ENCODE measurements at places on chromosomes 11 and 22.

GRCh38 chr22:42397332-42398249, 34.6 kb downstream of the NFAM1 start:
- H3K4me3 ChIP-seq = no peak overlapping the region
- no peaks in the 10 kb centered on the region for H3K27me3 ChIP-seq
- H3K27ac ChIP-seq = peak overlapping the region; percentile 36
- DNase-seq = no peak
- no peaks in the 10 kb centered on the region for H3K36me3 ChIP-seq
- H3K4me1 ChIP-seq = peaks cover 8% of the 10 kb centered on the region

DNA sequence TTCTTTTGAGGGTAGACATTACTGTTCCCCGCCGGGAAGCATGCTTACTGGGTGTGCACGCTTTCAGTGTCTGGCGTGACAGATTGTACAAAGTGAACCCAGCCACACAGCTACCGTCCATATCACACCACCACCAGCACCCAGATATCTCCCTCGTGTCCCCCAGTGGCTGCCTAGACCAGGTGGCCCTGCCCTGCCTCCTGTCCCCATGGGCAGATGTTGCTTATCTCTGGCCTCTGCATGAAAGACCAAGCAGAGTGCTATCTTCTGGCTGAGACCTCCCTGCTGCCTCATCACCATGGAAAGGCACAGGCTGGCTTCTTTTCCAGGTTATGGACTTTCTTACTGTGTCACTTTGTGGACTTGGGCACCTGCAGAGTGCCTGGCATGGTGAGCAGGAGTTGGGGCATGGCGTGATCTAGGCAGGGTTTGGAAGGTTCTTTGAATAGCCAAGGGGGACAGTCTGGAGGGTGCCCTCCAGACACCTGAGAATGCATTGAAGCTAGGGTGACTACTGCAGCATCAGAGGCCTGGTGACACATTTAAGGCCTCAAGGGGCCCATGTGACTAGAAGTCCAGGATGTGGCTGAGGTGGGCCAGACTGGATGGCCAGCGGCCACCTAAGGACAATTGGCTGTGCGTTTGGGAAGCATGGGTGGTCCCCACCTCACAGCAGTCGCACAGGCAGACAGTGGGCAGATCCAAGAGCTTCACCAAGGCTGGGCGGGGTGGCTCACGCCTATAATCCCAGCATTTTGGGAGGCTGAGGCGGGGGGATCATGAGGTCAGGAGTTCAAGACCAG, 4.7 kb downstream of the TANGO2 start:
- H3K4me1 ChIP-seq = peaks cover 12% of the 10 kb centered on the region
- no peak overlapping the region for H3K4me3 ChIP-seq
- DNase-seq = no peak
- H3K27ac ChIP-seq = no peak overlapping the region
- no peaks in the 10 kb centered on the region for H3K27me3 ChIP-seq

- H3K4me3 ChIP-seq = no peak overlapping the region
- no peaks in the 10 kb centered on the region for H3K4me1 ChIP-seq
- peaks cover 55% of the 10 kb centered on the region for H3K36me3 ChIP-seq
- no peak for DNase-seq
- no peak overlapping the region for H3K27ac ChIP-seq
Observed at GRCh38 chr11:121611242-121611641, 158.5 kb upstream of the SORL1-AS1 start.

- H3K36me3 ChIP-seq = peaks cover 45% of the 10 kb centered on the region
- peak overlapping the region; percentile 94 for H3K4me3 ChIP-seq
- no peaks in the 10 kb centered on the region for H3K27me3 ChIP-seq
Observed at GRCh38 chr11:85663080-85663752, 1.7 kb downstream of the CREBZF start.

DNA sequence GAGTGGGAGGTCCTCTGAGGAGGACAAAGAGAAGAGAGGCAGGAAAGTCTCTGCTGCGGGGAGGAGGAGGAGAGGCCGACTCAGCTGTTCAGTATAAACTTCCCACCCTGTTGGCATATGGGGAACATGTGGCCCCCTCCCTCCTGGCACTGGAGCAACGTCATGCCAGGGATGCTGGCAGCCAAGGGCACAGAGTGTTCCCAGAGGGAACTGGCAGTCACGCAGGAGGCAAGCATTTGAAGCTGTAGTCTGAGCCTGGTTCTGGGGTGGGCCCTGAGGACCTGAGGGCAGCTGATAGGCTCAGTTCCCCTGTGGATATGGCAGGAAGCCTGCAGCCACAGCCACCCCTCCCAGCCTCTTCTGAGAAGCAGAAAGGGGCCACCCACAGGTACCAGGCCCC, 67.1 kb upstream of the TSPAN18 start:
- H3K4me1 ChIP-seq = no peaks in the 10 kb centered on the region
- no peak overlapping the region for H3K4me3 ChIP-seq
- no peaks in the 10 kb centered on the region for H3K36me3 ChIP-seq
- DNase-seq = no peak

DNA sequence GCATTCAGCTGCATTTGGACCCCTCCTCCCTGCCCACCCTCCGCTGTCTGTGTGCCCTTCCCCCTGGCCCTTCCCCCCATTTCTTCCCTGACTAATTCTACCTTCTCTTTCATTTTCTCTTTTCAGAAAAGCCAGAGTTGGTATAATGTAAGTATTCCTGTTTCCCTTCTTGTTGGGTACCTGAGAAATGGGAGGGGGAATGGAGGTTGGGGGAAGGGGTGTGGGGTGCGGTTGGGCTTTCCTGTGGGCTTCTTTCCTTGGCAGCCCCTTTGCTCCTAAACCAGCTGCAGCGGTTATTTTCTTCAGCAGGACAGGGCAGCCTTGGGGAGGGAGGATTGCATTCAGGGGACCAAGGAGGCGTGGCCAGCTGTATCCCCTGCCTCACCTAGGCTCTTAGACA, 70.2 kb downstream of the SCN3B start:
- H3K27ac ChIP-seq = no peak overlapping the region
- H3K36me3 ChIP-seq = no peaks in the 10 kb centered on the region
- no peaks in the 10 kb centered on the region for H3K27me3 ChIP-seq
- H3K4me3 ChIP-seq = no peak overlapping the region
- peaks cover 3% of the 10 kb centered on the region for H3K4me1 ChIP-seq

- H3K4me3 ChIP-seq = no peak overlapping the region
- H3K27me3 ChIP-seq = no peaks in the 10 kb centered on the region
- no peak overlapping the region for H3K27ac ChIP-seq
- DNase-seq = no peak
- no peaks in the 10 kb centered on the region for H3K36me3 ChIP-seq
Observed at GRCh38 chr11:35066783-35067423, 72.1 kb upstream of the CD44 start.

GRCh38 chr11:76336597-76336996, 44.3 kb downstream of the THAP12 start:
- no peaks in the 10 kb centered on the region for H3K4me1 ChIP-seq
- H3K36me3 ChIP-seq = no peaks in the 10 kb centered on the region

DNA sequence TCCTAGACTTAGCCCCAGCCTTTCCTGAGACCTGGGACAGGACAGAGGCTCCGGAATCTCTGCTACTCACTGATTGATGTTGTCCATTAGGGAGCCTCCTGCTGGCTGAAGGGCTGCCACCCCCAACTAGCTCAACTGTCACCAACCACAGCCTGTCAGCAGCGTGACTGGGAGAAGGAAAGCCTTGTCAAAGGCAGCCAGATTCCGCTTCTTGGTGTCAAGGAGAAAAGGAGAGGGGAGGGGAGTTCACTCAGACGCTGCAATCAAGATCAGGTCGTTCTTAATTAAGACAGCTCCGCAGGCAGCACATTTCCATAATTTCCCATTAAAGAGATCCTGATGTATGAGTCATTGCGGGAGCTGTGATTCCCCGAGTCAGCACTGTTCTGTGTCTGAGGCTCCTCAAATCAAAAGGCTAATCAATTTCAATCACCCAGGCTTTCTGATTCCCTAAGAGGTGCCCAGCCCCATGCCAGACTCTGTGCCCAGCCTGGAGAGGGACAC, 152.8 kb upstream of the ZBED5 start:
- H3K27ac ChIP-seq = no peak overlapping the region
- H3K4me1 ChIP-seq = no peaks in the 10 kb centered on the region
- H3K27me3 ChIP-seq = no peaks in the 10 kb centered on the region
- H3K36me3 ChIP-seq = no peaks in the 10 kb centered on the region

GRCh38 chr11:100302824-100303223, 384.3 kb upstream of the ARHGAP42 start:
- H3K36me3 ChIP-seq = no peaks in the 10 kb centered on the region
- no peak overlapping the region for H3K4me3 ChIP-seq
- no peaks in the 10 kb centered on the region for H3K27me3 ChIP-seq
- H3K27ac ChIP-seq = no peak overlapping the region
- no peak for DNase-seq

- peaks cover 77% of the 10 kb centered on the region for H3K36me3 ChIP-seq
- H3K27me3 ChIP-seq = no peaks in the 10 kb centered on the region
- H3K27ac ChIP-seq = no peak overlapping the region
- DNase-seq = no peak
- H3K4me1 ChIP-seq = peaks cover 13% of the 10 kb centered on the region
- no peak overlapping the region for H3K4me3 ChIP-seq
Observed at GRCh38 chr11:85967457-85967856, 101.4 kb downstream of the PICALM start.

DNA sequence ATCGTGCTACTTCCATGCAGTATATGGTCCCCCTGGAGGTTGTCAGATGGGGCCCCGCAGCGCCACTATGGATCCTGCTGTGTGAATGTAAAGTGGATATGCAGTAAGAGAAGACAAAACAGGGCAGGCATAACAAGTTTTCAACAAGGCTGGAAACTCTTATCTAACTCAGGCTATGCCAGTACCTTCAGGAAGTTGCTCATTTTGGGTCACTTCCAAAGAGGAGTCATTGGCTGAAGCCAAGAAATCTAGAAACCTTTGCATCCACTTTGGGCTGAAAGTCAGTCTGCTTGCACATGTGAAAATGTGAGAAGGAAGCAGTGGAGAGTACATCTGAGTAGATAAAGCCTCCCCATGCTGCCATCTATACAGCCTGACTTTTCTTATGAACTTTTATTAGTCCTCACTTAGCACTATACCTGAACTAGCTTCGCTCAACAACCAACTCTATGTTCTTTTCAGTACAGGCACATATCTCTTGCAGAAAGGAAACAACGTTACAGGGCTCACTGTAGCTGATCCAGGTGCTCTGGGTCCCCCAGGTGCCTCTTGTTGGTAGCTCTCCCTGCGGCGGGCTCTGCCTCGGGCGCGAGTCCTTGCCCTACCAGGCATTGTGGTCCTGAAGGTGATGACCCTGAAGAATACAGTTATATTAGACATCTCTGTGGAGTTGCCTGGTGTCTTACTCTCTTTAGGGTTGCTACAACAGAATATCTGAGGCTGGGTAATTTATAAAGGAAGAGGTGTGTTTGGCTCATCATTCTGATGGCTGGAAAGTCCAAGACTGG, 12.4 kb downstream of the PIWIL3 start:
- no peak for DNase-seq
- no peaks in the 10 kb centered on the region for H3K4me1 ChIP-seq
- H3K27ac ChIP-seq = no peak overlapping the region
- no peak overlapping the region for H3K4me3 ChIP-seq
- peaks cover 6% of the 10 kb centered on the region for H3K27me3 ChIP-seq

DNA sequence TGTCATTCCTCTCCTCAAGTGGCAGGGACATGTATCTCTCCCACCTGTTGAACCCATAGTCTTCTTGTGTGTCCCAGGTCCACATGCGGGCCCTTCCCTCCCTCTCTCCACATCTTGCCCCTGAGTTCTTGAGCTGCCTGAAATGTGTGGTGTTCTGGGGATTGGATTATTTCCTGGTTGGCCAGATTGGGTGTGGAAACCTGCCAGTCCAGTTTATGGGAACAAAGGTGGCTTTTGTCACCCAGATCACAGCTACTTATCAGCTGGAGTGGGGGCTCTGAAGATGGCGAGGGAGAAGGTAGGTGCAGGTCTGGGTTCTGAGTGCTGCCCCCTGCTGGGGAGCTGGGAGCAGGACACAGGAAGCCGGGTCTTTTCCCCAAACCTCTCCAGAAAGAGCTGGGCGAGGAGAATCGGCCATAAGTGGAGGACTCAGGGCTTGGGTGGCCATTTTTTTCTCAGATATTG, 14.2 kb downstream of the DTX4 start:
- peaks cover 69% of the 10 kb centered on the region for H3K4me1 ChIP-seq
- DNase-seq = peak; percentile 76
- no peak overlapping the region for H3K4me3 ChIP-seq
- H3K27ac ChIP-seq = peak overlapping the region; percentile 60
- H3K36me3 ChIP-seq = peaks cover 22% of the 10 kb centered on the region

- H3K36me3 ChIP-seq = peaks cover 20% of the 10 kb centered on the region
- H3K27ac ChIP-seq = peak overlapping the region; percentile 82
- peak; percentile 41 for DNase-seq
- peaks cover 20% of the 10 kb centered on the region for H3K4me1 ChIP-seq
Observed at GRCh38 chr11:45918962-45919675, 1.4 kb upstream of the PEX16 start.

- no peak overlapping the region for H3K27ac ChIP-seq
- H3K36me3 ChIP-seq = no peaks in the 10 kb centered on the region
- no peak overlapping the region for H3K4me3 ChIP-seq
- H3K4me1 ChIP-seq = no peaks in the 10 kb centered on the region
- no peaks in the 10 kb centered on the region for H3K27me3 ChIP-seq
- no peak for DNase-seq
Observed at GRCh38 chr11:8347978-8348377, 84.3 kb upstream of the LMO1 start.

DNA sequence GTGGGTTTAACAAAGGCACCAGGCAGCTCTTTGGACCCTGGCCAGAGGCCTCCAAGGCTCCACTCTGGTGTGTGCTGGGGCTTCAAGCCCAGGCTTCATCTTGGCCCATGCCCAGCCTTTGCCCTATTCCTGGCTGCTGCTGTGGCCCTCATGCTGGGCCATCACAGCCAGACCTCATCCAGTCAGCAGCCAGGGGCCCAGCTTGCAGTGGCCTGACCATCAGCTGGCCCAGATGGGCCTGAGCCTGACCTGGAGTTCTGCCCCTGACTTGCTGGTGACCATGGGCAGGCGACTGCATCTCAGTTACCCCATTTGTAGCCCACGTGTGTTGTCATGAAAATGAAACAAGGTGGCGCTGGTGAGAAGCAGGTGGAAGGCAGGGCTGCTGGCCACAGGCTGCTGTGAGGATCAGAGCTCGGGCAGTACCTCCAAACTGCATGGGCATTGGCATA, 76.1 kb downstream of the MED15 start:
- no peaks in the 10 kb centered on the region for H3K4me1 ChIP-seq
- H3K27me3 ChIP-seq = no peaks in the 10 kb centered on the region
- no peak overlapping the region for H3K4me3 ChIP-seq
- peaks cover 82% of the 10 kb centered on the region for H3K36me3 ChIP-seq

Data from upper lobe of right lung (tissue), 1 donor.